ENCODE measurements at places on chromosomes 13 and 19.
A peak's percentile ranks its signal among the peaks of the same experiment; 100 is the strongest.

- no peak for DNase-seq
These were observed 73.3 kb upstream of the LRCH1 start for GRCh38 chr13:46479691-46480090.

DNA sequence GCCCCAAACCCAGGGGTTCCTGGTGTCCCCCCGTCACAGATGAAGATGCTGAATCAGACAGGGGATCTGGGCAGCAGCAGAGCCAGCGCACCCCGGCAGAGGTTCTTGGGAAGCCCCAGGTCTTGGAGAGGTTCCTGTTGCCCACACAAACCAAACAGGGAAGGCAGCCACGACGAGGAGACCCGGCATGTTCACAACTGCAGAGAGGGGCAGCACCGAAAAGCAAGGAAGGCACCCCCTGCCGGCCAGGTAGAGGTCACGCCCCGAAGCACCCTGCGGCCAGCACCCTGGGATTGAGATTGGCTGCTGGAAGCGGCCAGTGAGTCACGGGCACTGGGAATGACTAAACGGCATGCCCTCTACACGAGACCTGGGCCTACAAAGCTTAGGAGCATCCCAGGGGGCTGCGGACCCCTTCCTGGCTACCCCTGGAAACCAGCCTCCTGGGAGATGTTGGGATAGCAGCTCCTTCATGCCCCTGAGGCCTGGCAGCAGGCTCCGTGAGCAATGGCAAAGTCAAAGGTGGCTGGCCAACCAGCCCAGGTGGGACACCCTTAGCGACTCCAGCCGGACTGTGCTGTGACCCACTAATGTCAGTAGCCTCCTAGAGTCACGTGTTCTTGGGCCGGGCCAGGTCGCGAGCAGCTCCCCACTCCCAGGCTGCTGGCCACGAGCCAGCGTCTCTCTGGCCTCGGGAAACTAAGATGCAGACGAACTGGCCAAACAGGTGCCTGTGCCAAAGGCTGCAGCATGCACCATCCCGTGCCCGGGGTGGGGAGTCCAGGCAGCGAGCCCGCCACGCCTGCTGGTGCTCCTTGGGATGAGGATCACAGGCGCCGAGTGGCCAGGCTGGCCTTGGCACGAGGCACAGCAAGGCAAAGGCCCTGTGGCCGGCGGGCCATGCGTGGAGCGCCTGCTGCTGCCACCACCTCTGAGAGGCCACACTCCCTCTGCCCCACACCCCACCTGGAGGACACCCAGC lies 43.2 kb downstream of the MLLT1 start:
- no peak for DNase-seq

DNA sequence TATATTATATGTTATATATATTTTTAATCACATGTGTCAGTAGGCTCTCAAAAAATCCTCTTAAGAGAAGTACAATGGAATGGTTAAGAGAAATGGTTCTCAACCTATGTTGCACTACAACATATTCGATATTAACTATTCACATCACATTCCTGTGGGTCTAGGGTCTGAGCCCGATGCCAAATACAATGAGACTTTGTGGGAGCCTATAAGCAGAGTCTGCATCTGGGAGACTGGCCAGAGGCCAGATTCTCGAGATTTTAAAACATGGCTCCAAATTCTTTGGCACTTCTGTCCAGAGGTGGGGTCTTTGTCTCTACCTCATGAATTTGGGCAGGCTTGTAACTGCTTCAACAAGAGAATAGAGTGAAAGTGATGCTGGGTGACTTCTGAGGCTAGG lies 79.4 kb upstream of the NBEA start:
- no peak for DNase-seq

GRCh38 chr13:35785576-35786303 lies 309.3 kb upstream of the MAB21L1 start:
- DNase-seq, result no peak

DNA sequence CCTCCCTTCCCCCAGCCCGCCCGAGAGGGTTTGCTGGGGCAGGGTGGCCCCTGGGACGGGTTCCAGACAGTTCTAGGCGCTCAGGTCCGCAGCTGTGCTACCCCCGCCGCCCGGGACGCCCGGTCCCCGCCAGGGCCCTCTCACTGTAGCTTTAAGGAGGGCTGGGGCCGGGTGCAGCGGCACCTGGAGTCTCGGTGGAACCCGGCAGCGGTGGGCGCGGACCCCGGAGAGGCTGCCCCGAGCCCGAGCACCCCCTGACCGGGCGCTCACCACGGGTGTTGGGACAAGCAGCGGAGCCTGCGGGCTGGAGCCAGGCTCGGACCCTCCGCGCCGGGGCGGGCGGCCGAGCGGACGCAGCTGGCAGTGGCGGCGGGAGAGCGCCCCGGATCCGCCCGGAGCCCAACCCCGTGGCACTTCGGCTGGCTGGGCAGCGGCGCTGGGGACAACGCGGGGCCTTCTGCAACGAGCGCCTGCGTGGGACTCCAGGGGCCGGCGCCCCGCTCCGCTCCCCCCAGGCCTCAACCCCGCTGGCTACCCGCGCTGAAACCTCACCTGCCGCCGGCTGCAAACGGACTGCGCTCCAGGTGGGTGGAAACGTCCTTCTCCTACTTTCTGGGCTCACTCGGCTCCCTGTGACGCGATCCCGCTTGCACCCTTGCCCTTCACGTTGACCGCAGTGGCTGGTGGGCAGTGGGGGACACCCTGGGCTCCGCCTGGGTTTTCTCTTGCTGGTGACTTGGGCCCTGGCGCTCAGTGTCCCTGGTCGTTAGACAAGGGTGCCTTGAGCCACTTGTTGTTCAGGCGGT lies 81.1 kb downstream of the ZNF429 start:
- DNase-seq, result no peak

- DNase-seq, result peak; percentile 81
These were observed 7.3 kb upstream of the STRN4 start for GRCh38 chr19:46753420-46754155.

- DNase-seq, result no peak
These were observed 2.7 kb downstream of the SLC27A1 start for GRCh38 chr19:17473041-17473440.

- no peak for DNase-seq
These were observed 162.4 kb downstream of the PCDH20 start for GRCh38 chr13:61253105-61253877.

- no peak for DNase-seq
These were observed 1.7 kb upstream of the MUC16 start for GRCh38 chr19:9011875-9012274.

DNA sequence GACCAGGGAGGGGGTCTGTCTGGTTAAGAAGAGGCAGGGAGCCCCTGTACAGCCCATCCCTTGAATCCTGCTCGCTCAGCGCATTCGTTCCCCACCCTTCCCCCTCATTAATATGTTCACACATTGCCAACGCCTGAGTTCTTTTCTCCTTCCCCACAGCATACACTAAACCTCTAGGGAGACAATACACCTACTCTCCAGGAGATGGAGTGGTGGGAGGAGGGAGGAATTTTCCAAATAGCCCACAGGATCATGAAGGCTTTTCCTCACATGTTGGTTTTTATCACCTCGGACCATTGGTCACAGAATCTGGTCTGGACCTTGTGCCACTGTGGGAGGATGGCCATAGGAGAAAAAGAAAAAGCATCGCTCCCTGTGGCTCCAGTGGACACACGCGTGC lies 294.9 kb downstream of the SHISA2 start:
- DNase-seq, result no peak

DNA sequence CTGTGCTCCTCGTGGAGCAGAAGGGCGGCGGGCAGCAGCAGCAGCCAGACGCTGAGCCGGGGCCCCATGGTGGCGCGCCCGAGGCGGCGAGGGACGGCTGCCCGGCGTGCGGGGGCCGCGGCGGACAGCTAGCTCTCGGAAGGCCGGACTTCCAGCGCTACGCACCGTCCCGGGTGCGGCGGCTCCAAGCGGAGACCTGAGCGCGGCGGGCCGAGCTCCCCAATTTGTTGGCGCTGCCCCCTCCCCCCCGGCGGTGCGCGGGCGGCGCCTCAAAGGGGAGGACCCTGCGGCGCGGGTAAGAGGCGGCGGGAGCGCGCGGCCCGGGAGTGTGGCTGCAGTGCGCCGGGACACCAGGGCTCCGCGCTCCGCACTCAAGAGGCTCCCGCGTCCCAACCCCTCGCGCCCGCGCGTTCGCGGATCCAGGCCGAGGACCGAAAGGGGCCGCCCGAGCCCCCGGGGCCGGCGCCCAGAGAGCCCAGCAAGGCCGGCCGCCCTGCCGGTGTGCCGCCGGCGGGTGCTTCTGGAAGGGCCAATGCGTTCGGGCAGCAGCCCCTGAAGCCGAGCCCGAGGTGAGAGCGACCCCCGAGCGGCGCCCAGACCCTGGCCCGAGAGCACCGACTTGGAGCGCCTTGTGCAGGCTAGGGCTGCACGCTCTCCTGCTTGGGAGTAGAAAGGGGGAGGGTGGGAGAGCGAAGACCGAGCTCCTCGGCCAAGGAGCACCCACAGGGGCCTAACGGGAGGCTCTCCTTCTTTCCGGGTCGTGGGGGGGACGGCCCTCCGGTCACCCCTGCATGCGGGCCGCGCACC lies at the start of the genes COL4A1 and COL4A2:
COL4A1 (minus strand) TSS at position 198 of the 807 bp plus-strand sequence; CDS start at position 68, 130 bp downstream.
COL4A2 (plus strand) TSS at position 325 of the 807 bp plus-strand sequence. CDS start 620 bp downstream, outside the sequence.
- no peak for DNase-seq

Measured in GM13976 (cell line).